Right cardiac atrium (tissue), 5 donors: ENCODE measurements at places on chromosomes 2 and 18. TPM values are rescaled to one million over a fixed set of nuclear protein-coding genes. Genes with fewer than 3 reads are reported as not detected.

DNA sequence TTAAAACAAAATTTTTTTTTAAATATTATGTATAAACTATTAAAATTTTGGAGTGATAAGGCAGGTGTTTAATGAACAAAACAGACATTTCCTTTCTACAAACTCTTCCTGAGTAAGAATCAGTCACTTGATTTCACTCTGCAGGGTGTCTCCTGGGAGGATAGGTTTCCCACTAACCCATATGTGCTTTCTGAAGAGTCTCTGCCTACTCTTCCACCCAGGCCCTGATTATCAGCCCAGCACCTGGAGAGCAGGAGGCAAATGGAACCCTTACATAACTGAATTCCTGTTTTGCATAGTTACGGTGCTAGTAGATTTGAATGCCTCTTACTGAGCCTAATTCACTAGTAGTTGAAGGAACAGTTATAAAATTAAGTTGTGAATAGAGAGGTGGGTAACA, 1718.6 kb downstream of the SUCLG1 start:
- DNase-seq = no peak

- DNase-seq = no peak
Measured at GRCh38 chr2:86189782-86190416, 5.4 kb downstream of the IMMT start.

- DNase-seq = no peak
Measured at GRCh38 chr2:47725808-47726207, 57.1 kb upstream of the MSH6 start.

LYPD6B gene
- polyA plus RNA-seq = not detected

DNA sequence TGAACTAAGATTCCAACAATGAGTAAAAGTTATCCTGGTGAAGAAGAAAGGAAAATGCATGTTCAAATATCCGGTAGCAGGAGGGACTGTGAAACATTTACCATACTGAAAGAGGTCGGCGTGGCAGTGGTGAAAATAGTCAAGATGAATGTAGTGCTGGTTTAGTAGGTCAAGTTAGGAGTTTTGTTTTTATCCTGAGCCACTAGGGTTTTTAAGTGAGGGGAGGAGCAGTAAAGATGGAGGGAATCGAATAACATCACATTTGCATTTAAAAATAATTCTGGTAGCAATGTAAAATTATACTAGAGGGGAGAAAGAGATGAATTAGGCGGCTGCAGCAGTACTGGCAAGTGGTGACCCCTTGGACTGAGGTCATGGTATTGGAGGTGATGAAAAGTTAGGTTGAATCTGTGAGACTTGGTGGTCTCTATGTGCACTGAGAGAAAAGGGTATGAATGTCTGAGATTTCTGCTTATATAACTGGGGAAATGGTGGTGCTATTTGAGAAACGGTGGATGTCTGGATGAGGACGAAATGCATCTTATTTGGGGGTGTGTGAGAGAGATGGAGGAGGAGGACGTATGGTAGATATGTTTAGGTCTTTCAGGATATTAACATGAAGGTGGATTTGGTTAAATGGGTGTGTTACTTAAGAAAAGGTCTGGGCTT, 5.9 kb downstream of the VAPA start:
- no peak for DNase-seq

DNA sequence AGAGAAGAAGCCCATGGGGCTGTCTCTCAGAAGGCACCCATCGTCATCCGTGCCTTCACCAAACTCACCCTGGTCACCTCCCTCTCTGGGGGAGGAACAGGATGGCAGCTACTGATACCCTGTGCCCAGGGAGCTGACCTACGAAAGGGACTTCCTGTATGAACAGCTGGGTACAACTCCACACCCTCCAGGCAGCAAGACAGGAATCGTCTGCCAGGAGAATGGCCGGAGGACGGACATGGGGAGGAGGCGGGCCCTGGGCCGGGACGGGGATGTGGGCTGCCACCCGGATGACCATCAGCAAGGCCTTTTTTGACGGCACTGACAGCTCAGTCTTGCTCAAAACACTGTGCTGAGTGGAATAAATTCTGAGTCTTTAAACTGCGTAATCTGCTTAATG, 243.6 kb downstream of the HDAC4 start:
- DNase-seq = no peak

DNA sequence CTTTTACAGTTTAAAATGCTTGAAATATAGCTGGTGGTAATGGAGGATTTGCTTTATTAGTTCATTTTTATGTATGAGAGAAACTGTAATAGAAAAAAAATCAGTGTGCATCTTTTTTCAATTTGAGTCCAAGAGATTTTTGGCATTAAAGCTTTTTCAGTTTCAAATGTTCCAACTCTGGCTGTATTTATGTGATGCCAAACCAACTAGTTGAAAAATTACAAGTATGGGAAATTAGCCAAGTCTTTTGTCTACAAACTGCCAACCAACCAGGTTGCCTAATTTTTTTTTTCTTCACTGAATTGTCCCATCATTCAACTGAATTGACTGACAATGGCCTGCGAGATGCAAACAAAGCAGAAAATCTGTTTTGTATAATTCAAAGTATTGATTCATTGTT, 95.7 kb downstream of the ICOS start:
- DNase-seq = no peak

KCTD1 gene
- polyA plus RNA-seq = 31.4 TPM

ITPRIPL1 gene
- 0.50 TPM for polyA plus RNA-seq

DNA sequence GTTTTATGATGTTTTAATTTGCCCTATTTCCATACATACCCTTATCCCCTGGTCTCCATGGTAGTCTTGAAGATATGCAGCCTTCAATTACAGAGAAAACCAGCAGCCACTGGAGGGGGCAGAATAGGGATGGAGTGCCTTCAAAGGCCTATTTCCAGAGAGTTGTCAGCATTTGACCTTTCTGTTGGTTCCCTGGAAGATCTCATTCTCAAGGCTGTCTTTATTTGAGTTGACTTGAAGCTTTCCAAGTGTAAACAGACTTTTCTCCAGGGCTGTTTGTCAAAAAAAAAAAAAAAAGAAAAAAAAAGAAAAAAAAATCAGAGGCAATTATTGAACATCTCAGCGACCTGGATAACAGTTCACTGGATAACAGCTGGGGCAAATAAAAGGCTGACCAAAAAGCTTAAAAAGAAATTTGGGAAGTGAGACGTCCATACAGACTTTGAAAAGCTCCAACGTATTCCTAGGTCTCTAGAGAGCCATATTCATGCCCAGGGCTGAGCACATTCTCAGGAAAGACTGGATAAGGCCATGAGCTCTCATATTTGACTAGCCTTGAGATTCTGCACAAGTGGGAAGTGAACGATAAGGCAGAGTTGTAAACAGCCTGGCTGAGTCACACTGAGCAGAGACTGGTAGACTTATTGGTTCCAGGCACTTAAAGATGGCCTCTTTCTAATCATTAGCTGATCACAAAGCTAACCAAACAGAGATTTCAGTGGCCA, 126.6 kb downstream of the VAPA start:
- no peak for DNase-seq

- DNase-seq = no peak
Measured at GRCh38 chr2:233823731-233824121, 30.6 kb downstream of the HJURP start.

DNA sequence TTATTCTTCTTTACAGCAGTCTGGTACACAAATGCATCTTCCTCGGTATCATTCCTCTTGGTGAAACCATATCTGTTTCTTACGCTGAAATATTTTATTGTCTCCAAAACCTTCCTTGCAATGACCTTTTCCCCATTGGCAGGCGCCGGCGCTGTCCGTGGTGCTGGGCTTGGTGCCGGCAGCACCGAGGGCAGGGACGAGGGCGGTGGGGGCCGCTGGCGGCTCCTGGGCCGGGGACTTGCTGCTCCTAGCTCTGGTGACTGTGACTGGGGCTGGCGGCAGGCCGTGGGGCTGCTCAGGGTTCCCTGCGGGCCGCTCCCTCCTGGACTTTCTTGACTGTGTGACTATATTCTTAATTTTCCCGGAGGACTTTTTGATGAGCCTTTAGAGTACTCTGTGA, 72.5 kb downstream of the GPR39 start:
- peak; percentile 62 for DNase-seq

DNA sequence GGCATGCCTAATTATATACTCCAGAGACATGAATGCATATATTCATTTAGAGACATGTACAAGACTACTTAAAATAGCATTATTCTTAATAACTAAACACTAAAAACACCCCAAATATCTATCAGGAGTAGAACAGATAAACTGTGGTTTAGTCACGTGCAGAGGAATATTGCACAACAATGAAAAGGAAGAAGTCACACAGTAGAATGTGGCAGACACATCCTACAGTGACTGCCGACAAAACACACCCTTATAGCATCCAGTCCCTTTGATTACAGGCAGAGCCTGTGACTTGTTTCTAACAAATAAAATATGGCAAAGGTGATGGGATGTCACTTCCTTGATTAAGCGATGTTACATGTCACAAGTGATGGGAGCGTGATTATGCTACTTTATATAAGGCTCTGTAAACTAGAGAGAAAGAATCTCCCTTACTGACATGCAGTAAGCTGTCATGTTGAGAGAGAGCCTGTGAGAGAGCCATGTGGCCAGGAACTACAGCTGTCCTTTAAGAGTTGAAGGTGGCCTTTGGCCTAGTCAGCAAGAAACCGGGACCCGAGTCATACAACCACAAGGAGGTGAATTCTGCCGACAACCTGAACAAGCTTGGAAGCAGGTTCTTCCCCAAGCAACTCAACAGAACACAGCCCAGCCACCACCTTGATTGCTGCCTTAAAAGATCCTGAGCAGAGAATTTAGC, 39.1 kb upstream of the LGALSL start:
- no peak for DNase-seq

ACTG2 gene
- 33.6 TPM for polyA plus RNA-seq

LTBP1 gene
- polyA plus RNA-seq = 53.0 TPM

DNA sequence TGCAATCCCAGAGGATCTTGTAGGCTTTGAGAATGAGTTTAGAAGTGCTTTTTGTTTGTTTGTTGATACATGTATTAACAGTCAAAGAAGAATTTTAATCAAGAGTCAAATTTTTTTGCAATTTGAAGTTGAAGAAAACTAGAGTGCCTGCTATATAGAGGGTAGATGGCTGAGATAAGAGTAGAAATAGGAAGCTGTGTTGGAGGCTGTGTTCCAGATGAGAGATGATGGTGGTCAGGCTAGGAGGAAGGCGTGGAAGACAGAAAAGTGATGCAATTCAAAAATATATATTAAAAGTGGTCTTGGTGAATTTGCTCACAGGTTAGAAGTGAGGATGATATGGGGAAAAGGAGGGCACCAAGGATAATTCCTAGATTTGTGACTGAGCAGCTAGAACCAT, 978.3 kb downstream of the BCL11A start:
- DNase-seq = no peak

GRCh38 chr2:109311771-109312170, 182.8 kb downstream of the SH3RF3 start:
- no peak for DNase-seq

DNAJC5G gene
- 2.2 TPM for polyA plus RNA-seq
